ENCODE measurements at places on chromosomes 4 and X.

- no peak for DNase-seq
Measured at GRCh38 chr4:83262682-83263081, 21.9 kb downstream of the COQ2 start.

DNA sequence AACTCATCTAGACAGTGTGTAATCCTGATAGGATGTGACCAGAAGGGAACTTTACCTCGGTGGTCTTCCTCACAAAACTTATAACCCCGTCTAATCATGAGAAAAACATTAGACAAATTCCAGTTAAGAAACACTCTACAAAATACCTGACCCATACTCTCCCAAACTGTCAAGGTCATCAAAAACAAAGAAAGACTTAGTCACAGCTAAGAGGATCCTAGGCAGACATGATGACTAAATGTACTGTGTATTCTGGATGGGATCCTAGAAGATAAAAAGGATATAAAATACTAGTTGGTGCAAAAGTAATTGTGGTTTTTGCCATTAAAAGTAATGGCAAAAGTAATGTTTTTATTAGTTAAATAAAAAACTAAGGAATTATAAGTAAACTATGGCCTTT lies 81.6 kb downstream of the DTHD1 start:
- no peak for DNase-seq

- no peak for DNase-seq
Measured at GRCh38 chr4:2619459-2619858, 83.0 kb downstream of the FAM193A start.

DNA sequence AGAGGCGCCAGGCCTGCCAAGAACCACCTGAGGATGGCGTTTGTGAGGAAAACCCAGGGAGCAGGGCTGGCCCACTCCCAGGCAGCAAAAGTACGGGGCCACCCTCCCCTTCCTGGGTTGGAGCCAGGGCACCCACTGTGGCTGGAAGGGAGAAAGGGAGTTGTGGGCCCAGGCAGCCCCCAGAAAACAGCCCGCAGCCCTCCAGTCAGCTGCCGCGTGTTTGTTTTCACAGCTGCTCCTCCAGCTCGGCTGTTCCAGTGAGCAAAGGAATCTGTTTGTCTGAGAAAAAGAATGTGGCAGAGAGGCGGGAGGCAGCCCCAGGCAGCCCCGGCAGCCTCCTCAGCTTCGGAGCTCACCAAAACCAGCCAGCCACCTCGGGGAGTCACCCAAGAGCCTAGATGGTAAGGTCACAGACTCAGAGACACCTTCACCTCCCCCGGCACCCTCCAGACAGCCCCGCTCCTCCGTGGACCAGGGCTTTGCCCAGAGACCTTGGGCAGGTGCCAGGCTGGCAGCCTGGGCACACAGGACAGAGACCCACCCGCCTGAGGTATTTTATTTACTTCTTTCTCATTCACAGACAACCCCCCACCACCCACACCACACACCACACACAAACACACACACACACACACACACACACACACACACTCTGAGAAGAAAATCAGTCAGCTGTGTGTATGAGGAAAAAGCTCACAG lies 338.1 kb downstream of the BCOR start:
- peak; percentile 41 for DNase-seq

DNA sequence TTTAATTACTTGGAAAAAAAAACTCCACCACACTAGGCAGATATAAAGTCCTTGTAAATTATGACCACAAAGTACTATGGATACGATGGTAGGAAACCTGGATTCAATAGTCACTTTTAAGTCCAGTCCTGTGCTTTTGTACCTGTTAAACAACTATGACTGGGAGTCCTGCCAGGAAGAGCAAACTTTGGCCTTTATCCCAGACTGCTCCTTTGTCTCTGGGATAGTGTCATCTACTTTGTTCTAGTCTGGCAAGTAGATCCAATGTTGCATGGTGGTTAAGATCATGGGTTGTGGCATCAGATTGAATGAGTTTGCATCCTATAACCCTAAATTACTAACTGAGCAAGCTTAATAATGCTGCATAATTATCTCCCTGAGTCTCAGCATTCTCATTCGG lies 175.3 kb upstream of the FGF13 start:
- DNase-seq, result peak; percentile 47

DNA sequence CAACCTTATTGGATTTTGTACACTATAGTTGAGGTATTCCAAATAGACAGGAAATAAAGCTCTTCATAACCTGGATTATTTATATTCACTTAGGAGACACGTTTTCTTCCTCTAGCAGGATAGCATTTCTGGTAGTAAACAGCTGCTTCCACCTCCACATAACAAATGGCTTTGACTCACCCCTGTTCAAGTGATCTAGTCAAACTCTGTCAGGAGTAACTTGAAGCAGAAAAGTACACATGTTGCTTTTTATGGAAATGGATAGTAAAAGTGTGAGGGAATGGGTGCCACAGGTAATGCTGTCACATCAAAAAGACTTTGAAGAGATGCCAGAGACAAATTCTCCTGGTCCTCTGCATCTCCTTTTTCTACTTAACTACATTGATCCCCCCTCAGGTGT lies 258.7 kb upstream of the SLC7A11 start:
- no peak for DNase-seq

DNA sequence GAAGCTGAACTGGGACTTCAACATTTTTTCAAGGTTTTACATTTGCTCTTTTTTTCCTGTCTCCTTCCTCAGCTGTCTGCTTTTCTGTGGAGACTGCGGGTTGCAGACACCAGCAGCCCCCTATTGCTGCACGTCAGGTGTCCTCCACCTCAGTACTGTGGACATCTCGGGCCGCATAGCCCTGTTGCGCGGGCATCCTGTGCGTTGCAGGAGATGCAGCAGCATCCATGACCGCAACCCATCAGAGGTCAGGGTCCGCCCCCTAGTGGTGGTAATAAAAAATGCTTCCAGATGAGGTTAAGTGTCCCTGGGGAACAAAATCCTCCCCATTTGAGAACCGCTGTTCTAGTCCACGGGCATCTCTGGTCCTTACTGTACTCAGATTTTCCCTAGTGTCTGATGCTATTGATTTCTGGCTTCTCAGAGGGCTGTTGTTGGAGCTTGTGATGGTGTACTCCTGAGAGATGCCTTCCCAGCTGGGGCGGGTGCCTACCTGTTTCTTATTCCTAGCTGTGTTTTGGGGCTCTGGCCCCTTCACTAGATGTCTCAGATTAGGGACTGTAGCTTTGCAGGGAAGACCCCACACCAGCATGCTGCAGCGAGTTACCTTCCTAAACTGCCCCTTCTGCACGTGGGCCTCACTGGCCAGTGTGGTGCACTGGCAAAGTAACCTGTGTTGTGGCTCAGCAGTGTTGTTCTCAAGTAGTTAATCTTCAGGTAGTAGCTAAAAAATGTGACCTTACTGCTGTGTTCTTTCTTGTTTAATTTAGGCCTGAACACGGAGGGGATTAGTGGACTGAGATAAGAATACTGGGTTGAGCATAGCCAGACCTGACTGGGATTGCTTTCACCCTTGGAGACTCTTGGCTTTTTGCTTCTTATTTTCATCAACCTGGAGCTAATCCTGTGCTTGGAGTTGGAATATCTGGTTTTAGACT lies 28.2 kb downstream of the NSD2 start:
- peak; percentile 82 for DNase-seq

DNA sequence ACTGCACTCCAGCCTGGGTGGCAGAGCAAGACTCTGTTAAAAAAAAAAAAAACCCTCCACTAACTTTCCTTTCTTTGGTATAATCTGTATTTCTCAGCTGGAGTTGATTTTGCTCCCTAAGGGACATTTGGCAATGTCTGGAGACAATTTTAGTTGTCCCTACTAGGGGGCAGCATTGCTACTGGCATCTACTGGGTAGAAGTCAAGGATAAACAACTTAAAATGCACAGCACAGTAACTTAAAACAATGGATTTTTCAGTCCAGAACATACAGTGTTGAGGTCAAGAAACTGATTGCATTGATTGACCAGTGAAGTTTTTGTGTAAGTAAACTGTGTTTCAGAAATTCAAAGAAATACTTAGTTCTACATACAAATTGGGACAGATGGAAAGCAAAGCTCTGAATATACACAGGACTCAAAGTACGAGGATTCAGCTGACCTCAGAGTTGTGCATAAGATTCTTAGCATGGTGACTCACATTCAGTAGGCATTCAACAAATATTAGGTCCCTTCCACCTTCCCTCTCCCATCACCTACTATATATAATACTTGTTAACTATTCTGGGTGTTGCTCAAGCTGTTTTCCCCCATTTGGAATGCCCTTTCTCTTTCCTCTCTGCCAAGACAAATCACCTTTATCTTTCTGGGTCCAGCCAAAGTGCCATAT lies 8.8 kb downstream of the DDX53 start:
- DNase-seq, result peak; percentile 27

DNA sequence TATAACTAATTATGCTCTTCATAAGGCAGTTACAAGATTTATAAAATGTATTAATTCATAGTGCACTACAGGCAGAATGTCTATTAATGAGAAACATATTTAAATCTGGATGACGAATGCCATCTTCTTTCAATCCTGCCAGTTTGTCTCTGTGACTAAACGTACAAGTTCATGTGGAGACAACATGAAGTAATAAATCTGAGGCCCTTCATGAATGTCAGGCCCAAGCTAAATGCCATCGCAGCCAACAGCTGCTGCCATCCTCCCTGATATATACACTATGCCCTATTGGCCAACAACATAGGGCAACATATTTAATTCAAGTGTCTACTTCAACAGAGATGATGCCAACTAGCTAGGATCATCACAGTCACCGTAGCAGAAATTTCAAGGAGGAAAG lies 43.7 kb downstream of the TSPAN5 start:
- peak; percentile 43 for DNase-seq

DNA sequence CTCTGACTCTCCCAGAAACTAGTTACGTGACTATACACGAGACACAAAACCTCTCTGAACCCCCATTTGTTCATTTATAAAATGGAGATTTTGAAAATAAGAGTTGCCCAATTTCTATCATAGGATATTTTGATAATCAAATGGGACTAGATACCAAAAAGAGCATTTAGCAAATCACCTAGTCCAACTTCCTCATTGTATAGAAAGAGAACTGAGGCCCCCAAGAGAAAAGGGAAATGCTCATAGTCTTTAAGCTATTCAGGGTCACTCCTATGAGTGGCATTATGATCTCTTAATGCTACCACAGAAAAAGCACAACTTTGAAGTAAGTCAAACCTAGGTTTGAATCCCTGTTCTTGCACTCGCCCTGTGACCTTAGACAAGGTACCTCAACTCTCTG lies 62.7 kb downstream of the BMP15 start:
- no peak for DNase-seq

DNA sequence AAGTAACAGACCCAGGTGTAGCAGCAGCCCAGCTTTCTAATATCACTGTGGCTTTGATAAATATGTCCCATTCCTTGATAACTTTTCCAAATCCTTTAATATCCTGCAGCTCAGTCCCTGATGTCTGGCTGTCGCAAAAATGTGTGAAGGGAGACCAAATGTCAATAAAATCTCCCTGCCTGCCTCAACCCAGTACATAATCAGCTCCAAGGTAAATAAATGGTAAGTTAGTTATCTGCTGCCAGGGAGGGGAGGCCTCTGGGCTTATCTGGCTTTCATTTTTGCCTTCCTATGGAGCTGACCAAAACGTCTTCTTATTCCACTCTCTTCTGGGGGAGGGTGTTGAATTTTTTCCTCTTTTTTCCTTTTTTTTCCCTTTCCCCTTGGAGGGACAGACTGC lies 630.6 kb downstream of the MID1IP1 start:
- DNase-seq, result no peak

DNA sequence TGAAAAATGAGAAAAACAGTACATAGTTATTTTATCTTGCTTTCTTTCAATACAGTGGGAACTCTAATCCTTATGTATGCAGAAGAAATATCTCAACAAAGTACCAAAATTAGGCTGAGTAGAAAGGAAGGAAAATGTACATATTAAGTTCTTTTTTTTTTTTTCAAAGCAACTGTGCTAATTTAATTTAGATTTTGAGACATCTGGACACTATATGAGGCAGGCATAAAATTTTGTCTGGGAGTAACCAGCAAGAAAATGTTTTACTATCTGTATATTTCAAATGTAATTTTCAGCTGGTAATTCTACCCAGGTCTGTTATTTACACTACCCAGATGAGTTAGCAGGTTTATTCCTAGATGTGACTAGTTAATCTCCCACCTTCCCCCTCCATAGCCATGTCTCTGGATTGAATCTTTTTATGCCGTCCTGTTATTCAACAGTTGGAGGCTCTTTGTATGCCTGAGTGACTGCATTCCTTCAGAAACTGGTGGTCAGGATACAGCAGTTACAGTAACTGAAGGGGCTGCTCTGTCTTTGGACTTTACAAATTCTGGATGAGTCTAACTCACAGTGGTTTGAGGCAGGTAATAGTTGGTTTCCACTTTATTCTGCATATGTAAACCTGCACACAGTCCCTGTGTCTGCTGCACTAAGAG lies 633.6 kb downstream of the PCDH18 start:
- DNase-seq, result no peak

DNA sequence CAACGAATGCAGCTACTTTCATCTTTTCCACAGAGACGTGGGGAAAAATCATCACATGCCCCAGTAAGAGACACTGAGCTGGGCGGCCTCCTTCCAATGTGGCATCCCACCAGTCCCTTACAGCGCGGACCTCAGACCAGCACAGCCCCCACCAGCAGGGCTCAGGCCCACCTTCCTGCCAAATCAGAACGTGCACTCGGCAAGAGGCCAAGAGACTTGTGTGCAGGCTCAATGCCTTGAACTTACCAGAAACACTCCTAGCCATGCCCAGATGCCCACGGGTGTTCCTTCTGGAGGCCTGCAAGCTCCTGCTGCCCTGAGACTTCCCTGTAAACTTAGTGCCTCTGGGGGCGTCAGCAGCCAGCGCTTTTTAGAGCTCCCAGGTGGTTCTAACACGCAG lies 31.2 kb downstream of the WDR1 start:
- no peak for DNase-seq

DNA sequence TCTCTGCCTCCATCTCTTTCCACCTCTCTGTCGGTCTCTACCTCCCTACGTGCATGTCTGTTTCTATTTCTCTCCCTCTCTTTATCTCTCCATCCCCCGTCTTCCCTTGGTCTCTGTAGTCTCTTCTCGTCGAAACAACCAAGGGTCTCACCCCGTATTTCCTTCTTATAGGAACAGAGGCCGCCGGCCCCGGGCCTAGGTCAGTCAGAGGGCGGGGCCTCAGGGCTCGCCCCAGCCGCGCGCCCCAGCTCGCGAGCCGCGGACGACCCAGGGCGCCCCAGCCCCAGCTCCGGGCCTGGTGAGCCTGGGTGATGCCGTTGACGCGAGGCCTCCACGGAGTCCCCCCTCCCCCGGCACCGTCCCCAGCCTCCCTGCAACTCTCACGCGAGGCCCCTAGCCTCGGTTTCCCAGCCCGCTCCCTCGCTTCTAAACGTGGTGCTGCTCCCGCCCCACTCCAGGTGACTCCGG lies 6.6 kb downstream of the TIMM17B start:
- DNase-seq, result no peak
